Suppressor macrophage treated with lipopolysaccharide for 1 hour (primary cell): ENCODE measurements at places on chromosomes 2 and 18.
A peak's percentile ranks its signal among the peaks of the same experiment; 100 is the strongest.

GRCh38 chr2:60127191-60127590 lies 426.3 kb downstream of the BCL11A start:
- no peak for DNase-seq

DNA sequence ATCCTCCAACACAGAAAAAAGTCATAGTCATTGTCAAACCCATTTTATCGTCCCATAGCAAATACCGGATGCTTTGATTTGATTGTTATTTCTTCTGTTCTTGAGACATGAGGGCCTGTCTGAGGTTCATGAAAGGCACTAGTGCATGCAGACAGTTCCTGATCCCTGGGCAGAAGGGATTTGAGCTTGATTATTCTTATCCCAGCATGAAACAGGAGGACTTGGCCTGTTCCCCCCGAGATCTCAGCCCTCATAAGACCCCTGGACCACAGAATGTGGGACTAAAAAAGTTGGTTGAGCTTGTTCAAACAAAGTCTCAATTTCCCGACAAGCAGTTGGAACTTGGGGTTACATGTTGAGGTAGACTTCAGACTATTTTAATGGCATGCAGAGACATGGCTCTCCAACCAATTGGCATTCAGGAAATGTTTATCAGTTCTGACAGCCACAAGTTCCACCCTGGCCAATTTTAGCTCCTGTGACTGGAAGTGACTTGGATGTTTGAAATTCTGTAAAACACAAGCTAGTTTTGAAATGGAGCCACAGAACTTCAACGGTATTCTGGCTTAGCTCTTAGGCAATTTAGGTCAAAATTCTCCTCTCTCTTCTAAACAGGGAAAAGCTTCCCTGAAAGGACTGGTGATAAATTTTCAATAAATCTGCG lies 366.9 kb upstream of the SLC14A2 start:
- DNase-seq, result peak; percentile 28

GRCh38 chr18:63284827-63285733 lies 34.5 kb downstream of the BCL2 start:
- no peak for DNase-seq

DNA sequence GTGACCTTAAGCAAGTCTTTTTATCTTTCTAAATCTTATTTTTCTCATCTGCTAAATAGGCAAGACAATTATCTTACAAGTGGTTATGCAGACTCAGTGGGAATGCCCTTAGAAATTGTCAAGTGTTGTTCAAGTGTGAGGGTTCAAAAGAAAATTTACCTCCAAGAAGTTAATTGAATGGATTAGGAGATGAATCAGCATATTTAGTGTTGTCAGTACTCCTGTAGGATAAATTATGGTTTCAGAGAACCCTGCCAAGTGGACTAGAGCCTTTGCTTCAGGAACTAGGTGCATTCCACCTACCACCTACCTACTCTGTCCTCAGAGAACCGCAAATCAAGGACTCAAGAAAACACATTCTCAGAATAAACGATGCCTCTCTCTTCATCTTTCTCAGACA lies 69.8 kb upstream of the KCTD1 start:
- DNase-seq, result no peak

DNA sequence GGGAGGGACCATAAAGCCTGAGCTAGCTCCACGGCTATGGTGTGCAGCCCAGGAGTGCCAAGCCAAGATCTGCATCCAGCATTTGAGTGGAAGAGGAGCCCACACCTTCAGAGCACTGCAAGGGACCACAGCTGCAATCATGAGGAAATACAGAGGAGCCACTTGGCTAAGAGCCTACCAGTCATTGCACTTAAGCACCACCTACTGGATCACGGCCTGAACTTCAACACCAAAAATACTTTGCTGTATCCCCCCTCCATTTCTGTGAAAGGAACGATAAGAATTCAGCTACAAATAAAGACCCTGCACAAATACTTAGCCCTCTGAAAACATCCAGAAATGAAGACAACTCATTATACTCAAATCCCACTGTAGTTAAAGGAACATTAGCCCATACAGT lies 545.3 kb downstream of the TSN start:
- DNase-seq, result no peak

GRCh38 chr2:184597571-184597991 lies 748 bp upstream of the ZNF804A start:
- peak; percentile 72 for DNase-seq

DNA sequence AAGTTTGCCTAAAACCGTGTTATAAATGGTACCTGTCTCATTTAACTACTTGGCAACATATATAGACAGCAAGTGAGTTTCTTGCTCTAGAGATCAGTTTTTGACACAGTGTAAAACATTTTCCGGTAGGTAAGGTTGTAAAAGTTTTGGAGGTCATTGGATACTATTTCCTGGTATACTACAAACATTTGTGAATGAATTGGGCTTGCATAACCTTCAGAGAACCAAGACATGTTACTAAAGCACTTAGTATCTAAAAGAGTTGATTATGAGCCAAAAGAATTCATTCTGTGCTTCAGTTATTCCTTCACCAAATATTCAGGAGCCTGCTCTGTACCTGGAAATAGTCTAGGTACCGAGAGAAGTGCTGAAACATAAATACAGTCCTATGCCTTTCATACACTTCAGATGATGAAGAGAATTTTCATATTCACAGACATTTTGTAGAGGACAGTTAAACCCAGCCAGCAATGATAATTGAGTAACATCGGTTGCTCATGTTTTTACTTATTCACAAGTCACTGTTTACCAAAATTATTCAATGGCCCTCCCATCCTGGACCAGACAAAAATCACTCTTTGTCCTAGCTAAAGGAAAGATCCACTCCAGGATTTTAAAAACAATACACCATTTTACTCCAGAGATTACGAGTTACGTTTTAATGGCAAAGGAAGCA lies 319.4 kb upstream of the RBMS1 start:
- DNase-seq, result no peak

- no peak for DNase-seq
Observed at GRCh38 chr2:148642112-148642744, 2.3 kb upstream of the EPC2 start.

DNA sequence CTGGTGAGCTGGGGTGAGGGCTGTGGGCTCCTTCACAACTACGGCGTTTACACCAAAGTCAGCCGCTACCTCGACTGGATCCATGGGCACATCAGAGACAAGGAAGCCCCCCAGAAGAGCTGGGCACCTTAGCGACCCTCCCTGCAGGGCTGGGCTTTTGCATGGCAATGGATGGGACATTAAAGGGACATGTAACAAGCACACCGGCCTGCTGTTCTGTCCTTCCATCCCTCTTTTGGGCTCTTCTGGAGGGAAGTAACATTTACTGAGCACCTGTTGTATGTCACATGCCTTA lies 10.5 kb downstream of the PROC start:
- no peak for DNase-seq

GRCh38 chr2:168626647-168627046 lies 170.6 kb downstream of the CERS6 start:
- DNase-seq, result no peak

GRCh38 chr2:86048888-86049287 lies 56.8 kb downstream of the POLR1A start:
- no peak for DNase-seq

- DNase-seq, result no peak
Observed at GRCh38 chr2:161351678-161352077, 43.5 kb downstream of the PSMD14 start.

- DNase-seq, result peak; percentile 4
Observed at GRCh38 chr18:55096263-55096951, 137.1 kb upstream of the CCDC68 start.

GRCh38 chr2:210302326-210302725 lies 12.6 kb downstream of the MYL1 start:
- no peak for DNase-seq

GRCh38 chr2:207318181-207318628 lies 152.5 kb upstream of the KLF7 start:
- DNase-seq, result no peak

DNA sequence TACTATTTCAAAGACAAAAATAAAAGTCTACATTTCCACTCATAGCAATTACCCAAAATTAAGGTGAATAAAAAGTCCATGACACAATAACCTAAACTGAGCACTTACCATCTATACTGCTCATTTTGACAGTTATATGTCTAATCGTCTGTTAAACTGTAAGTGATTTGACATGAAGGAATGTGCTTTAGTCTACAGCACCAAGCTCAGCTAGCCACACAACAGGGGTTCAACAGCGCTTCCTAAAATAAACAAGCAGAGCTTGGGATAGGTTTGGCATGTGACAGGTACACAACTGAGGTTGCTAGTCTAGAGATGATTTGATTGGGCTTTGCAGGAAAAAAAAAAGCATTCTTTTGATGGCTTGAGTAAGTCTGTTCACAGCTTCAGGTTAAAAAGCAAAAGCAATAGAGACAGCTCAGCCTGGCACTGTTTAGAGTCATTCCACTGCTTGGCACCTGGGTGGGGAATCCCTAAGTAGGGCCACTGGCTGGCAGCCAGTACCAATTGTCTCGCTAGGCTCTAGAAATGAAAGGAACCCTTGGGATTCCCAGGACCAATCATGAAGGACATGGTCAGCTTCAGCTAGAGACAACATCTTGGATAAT lies 78.6 kb downstream of the BARD1 start:
- no peak for DNase-seq

- peak; percentile 71 for DNase-seq
Observed at GRCh38 chr18:3706279-3707097, 256.5 kb downstream of the TGIF1 start.

- no peak for DNase-seq
Observed at GRCh38 chr2:11319939-11320338, 24.5 kb downstream of the ROCK2 start.

DNA sequence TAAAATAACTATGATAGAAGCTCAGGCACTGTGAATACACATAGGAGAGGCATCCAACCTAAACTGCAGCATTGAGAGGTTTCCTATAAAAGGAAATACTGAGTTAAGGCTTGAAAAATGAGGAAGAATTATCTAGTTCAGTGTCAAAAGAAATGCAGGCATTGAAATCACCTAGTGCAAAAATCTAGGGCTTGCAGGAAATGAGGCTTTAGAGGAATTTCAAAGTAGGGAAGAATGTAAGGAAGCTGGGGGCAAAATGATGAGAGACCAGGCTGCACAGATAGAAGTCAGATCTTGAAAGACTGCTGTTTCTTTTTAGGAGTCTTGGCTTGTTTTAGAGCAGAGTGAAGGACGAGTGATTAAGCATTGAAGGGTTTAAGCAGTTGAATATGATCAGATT lies 28.1 kb upstream of the SCYGR2 start:
- DNase-seq, result no peak

GRCh38 chr2:73163483-73164367 lies 38.6 kb upstream of the NOTO start:
- DNase-seq, result peak; percentile 74

GRCh38 chr18:35688757-35689156 lies 107.2 kb downstream of the GALNT1 start:
- DNase-seq, result peak; percentile 3

GRCh38 chr2:237431372-237431771 lies 17.4 kb upstream of the COL6A3 start:
- peak; percentile 84 for DNase-seq

DNA sequence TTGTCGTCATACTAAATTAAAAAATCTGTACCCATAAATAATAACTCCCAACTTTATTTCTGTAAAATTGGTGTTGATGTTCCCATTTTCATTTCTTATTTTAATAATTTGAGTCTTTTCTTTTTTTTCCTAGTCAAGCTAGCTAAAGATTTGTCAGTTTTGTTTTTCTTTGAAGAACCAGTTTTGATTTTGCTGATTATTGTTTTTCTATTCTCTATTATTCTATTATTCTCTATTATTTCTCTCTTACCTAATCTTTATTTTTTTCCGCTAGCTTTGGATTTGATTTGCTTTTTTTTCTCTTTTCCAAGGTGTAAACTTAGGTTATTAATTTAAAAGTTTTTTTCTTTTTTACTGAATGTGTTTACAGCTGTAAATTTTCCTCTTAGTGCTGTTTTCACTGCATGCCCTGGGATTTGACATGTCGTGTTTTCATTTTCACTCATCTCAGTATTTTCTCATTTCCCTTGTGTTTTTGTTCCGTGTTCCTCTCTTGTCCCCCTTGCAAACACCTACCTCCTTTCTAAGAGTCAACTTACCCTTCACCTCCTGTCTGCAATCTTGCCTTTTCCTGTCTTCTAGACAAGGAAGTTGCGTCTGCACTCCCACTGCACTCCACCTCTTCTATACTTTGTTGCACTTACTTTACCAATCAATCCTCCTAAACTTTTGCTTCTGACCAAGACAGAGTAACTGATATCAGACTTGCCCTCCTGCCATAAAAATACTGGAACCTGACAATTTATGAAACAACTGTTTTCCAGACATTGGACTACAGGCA lies 18.8 kb downstream of the PSMG2 start:
- no peak for DNase-seq

GRCh38 chr2:5697562-5697961 lies 5.4 kb downstream of the SOX11 start:
- no peak for DNase-seq

GRCh38 chr2:86364894-86365293 lies 27.5 kb upstream of the REEP1 start:
- DNase-seq, result no peak

DNA sequence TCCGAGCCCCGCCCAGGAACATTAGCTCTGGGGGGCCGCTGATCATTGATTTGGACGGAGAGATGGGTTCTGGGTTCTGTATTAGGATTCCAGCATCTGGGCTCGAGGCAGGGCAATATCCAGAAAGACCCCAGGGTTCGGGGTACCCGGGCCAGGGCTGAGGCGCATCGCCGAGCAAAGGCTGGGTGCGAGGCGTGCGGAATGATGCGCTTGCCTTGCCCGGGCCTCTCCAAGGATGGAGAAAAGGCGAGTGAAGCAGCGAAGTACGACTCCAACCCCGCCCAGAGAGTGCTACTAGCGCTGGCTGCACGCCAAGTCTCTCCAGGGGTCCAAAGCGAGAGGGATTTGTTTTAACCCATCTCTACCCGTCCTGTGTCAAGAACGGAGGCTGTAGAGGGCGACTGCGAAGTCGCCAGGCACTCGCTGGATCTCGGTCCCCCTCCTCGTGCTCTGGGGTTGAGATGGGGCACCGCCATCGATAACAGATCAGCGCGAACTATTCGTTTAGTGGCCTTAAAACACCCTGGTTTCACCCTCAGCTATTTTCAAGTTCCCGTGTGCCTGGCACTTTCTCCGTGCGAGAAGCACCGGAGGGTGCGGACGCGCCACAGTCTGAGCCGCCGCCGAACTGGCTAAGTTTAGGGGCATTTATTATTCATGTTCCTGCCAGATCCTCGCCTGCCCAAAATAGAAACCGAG lies 1.9 kb downstream of the ADCYAP1 start:
- DNase-seq, result no peak

- no peak for DNase-seq
Observed at GRCh38 chr2:21422724-21423522, 299.2 kb downstream of the TDRD15 start.

- DNase-seq, result no peak
Observed at GRCh38 chr2:130911482-130911881, 74.8 kb downstream of the ARHGEF4 start.
